ENCODE measurements at places on chromosomes 1 and 21. TPM values are rescaled to one million over a fixed set of nuclear protein-coding genes. Genes with fewer than 3 reads are reported as not detected.

Gene MR1
- total RNA-seq = 13.0 TPM

Gene USF1
- 72.7 TPM for total RNA-seq

Gene UBE2U
- not detected for total RNA-seq

Gene ANGPTL7
- not detected for total RNA-seq

Gene CBR3
- 15.9 TPM for total RNA-seq

Gene PSEN2
- 14.6 TPM for total RNA-seq

Gene EPS8L3
- not detected for total RNA-seq

Gene CFAP141
- not detected for total RNA-seq

Gene HDGF
- 101 TPM for total RNA-seq

Gene RPAP2
- 10.4 TPM for total RNA-seq

Gene LEPR
- 10.0 TPM for total RNA-seq

Gene C1orf105
- total RNA-seq = not detected

Gene KIAA1614
- total RNA-seq = 4.5 TPM

Gene CELA3B
- not detected for total RNA-seq

Gene CAMSAP2
- 21.7 TPM for total RNA-seq

Gene KRTAP19-1
- total RNA-seq = not detected

Gene LMX1A
- not detected for total RNA-seq

Gene NTNG1
- total RNA-seq = 1.3 TPM

Gene BRDT
- total RNA-seq = not detected

Gene CLCA2
- total RNA-seq = 1.7 TPM

Gene DNAJC11
- 35.5 TPM for total RNA-seq

Gene C1orf185
- total RNA-seq = not detected

Gene RGSL1
- total RNA-seq = not detected

Gene HCN3
- total RNA-seq = 0.19 TPM

Gene DNAI4
- total RNA-seq = 20.0 TPM

Gene ATP6V1G3
- total RNA-seq = not detected

Gene JAM2
- total RNA-seq = 2.0 TPM

Gene ANKRD45
- 0.28 TPM for total RNA-seq

Gene IVL
- total RNA-seq = not detected

Gene C8B
- not detected for total RNA-seq

Gene CEP104
- 17.8 TPM for total RNA-seq

Gene MAN1C1
- total RNA-seq = 6.5 TPM

Gene PRDM16
- 1.1 TPM for total RNA-seq

Gene KLHDC7A
- under 0.01 TPM for total RNA-seq

Gene AMY2A
- total RNA-seq = not detected

Gene AADACL3
- not detected for total RNA-seq

Gene PRKAB2
- total RNA-seq = 25.7 TPM

Gene REN
- total RNA-seq = not detected

All from regular cardiac myocyte (primary cell).